ENCODE measurements at places on chromosomes 6 and 20.

DNA sequence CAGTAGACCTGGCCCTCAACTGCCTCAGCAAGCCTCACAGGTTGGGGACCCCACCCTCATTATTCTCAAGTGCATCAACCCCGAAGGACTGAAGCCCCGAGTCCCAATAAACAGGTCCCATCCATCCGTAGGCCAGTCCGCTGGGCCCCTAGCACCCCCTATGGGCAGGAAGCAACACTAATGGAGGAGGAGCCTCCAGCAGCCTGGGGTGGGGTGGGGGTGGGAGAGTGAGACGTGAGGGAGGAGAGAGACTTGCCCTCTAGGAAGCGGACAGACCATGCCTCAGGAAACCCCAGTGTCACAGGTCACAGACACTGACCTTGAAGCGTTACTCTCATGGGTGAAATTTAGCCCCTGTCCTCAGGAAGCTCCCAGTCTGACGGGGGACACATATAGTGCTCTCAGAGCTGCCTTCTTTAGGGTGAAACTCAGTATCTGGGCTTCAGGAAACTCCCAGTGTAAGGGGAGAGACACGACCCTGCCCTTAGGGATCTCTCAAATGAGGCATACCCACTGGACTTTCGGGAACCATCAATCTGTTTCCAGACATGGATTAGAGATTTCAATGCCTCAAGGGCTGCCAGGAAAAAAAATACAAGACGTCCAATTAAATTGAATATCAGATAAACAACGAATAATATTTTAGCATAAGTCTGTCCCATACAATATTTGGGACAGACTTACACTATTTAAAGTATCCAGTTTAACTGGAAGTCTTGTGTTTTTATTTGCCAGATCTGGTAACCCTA is 125.8 kb downstream of the MRPL14 start:
- peak; percentile 52 for DNase-seq

GRCh38 chr20:16771213-16771612 is 23.1 kb downstream of the OTOR start:
- no peak for DNase-seq

DNA sequence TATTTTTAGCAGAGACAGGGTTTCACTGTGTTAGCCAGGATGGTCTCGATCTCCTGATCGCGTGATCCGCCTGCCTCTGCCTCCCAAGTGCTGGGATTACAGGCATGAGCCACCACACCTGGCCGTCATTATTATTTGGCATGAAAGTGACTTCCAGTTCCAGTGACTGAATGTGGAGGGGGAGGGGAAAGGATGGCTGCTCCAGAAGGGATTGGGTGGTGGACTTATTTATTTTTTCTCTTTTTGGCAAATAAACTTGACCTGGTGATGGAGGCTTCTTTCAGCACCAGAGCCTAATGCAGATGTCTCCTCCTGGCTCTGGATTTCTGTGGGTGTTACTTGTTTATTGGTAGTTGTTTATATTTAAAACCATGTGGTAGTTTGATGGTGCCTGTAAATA is 16.9 kb upstream of the SLC22A23 start:
- DNase-seq: no peak

- DNase-seq: no peak
Observed at GRCh38 chr6:147142684-147143245, 61.5 kb upstream of the STXBP5 start.

DNA sequence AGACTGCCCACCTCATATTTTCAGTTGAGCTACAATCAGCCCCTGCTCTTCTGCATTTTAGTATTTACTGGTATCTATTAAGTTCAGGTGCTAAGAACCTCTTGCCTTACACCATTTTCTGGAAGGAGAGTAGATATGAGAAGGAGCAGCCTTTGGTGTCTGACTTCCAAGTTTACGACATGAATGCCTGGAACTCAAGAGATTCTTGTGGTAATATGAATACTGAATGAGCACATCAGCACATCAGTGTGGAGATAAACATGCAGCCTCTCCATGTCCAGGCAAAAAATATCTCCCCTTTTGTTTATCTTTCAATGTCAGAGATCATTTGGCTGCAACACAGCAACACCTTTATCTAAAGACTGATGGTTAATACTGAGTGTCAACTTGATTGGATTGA is 65.8 kb upstream of the THEMIS start:
- DNase-seq: no peak

DNA sequence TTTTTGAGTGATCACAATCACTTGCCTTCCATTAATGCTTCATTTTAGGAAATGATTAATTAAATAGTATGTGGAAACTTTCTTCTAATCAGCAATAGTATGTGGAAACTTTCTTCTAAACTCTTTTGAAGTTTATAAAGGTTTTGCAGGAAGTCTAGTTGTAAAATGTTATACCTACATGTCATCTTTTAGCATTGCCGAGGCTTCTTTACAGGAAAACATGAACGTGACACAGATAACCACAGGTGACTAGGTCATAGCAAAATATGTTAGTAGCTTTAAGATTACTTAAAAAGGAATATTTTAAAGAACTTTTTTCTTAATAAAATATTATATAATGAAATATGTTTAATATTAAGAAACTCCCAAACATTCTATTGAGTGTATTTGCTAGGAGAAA is 56.8 kb downstream of the SMAP1 start:
- DNase-seq: no peak

DNA sequence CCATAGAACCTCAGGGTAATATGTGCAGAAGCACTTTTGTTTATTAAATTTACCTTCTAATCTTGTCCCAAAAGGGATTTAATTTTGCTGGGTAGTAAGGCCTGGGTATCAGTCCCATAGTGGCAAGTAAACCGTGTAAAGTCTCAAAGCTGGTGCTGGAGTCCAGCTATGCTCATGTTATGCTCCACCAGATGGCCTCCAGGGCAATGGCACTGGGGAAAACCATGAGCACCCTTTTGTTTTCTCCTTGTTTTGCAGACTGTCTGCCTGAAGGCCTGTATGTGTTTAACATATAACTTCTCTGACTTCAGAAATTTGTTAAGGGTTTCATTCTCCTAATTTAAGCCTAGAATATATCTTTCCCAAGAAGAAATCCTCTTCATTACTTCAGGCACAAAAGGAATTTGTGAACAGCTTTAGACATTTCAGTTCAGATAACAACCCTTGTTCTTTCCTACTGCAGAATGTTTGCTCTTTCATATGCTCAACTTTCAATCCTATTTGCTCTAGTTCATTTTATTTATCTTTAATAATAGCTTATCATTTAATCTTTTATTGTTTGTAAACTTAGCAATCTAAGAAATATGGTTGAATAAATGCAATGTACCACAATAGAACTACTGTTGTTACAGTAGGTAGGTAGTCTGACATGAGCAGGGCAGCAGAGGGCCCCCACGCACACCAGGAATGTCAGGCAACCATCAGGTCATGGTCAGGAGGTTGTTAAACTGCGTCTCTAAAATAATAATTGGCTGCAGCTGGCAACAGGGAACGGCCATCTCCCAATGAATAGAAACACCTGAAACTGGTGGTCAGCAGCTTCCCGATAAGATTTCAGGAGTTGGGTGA is 162.8 kb downstream of the TENT5A start:
- DNase-seq: no peak

GRCh38 chr6:110101885-110102284 is 77.6 kb downstream of the WASF1 start:
- DNase-seq: peak; percentile 10

- DNase-seq: no peak
Observed at GRCh38 chr6:129475477-129476247, 234.3 kb downstream of the ARHGAP18 start.

DNA sequence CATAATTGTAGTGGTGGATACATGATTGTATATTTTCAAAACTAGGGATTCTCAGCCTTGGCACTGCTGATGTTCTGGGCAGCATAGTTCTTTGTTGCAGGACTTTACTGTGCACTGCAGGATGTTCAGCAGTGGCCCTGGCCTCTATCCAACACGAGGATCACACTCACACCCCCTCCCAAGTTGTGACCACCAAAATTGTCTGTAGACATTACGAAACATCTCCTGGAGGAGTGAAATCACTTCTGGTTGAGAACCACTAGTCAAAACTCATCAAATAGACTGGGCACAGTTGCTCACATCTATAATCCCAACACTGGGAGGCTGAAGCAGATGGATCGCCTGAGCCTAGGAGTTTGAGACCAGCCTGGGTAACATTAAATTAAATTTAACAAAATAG is 123.1 kb upstream of the CDYL start:
- no peak for DNase-seq

DNA sequence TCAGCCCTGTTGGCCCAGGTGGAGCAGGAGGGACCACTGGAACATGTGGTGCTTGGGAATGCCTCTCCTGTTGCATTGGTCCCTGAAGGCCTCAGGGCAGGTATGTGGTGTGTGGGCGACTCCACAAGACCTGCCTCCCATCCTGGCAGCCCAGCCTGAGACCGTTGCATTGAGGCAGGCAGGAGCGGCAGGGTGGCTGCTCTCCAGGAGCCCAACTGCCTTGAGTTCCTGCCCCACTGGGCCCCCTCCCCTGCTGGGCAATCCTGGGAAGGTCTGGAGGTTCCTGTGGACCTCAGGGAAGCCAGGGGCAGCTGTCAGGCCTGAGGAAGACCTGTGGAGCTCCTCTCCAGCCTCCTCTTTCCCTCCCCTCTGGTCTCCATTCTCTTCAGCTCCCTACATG is 19.8 kb downstream of the MAVS start:
- no peak for DNase-seq

- no peak for DNase-seq
Observed at GRCh38 chr6:101230866-101231265, 162.6 kb upstream of the GRIK2 start.

- no peak for DNase-seq
Observed at GRCh38 chr6:56073761-56074160, 173.6 kb downstream of the COL21A1 start.

DNA sequence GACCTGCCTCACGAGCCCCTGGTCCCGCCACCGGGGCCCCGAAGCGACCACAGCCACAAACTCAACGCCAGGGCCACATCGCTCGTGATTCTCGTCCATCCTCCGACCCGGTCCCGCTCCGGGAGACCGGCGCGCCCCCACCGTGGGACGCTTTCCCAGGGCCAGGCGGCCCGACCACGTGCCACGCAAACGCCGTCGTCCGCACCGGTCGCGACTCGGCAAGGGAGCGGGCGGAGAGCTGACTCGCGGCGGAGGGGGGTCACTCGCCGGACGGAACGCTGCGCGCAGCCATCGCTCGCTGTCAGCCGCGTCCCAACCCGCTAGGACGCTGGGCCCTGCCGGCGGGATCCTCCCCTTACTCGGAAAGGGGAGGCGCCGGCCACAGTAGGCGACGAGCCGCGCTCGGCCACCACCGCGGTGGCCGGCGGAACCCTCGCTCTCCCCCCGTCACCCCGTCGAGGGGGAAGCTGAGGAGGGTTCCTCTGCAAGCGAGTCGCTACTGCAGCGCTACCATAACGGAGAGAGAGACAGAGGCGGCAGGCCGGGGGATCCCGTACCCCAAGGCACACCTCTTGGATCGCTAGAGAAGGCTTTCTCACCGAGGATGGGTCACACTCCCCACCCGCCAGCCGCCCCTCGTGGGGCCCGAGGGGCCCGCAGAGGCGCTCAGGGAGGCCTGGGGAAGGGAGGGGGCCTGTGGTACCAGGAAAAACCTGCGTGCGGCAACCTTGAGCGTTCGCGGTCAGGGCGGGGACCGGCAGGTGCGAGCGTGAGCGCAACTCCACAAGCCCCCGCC is 511.8 kb upstream of the ZNF337 start:
- DNase-seq: no peak

DNA sequence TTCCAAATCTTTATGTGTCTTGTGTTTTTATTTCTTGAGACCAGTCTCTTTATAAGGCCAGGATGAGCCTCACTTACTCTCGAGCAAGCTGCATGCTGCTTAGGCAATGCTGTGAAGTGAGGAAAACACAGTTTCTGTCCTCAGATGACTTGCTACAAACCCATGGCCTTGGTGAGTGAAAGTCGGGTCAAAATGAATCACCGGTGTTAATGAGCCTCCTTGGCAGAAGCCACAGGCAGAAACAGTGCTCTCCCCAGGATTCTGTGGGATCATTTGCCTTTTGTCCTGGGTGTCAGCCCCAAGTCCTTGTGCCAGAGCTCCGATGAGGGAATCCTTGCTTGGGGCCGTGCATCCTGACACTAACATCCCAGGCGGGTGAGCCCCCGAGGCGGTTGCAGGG is 482.5 kb downstream of the QKI start:
- no peak for DNase-seq

GRCh38 chr6:100593522-100593921 is 128.8 kb upstream of the SIM1 start:
- DNase-seq: no peak

DNA sequence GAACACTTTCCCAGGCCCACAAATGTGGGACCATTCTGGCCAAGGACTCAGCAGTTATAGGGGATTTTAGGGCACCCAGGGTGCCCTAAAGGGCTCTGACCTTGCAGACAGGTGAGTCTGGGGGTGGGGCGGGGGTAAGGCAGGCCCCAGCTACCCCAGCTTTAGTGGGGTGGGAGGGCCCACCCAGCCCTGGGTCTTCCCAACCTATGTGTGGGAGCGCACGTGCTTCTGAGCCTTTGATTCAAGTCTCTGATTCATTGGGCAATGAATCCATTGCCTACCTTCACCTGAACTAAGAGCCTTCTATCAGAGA is 958 bp downstream of the SERPINB1 start:
- DNase-seq: no peak

GRCh38 chr6:109820706-109821350 is 129.7 kb downstream of the FIG4 start:
- DNase-seq: no peak

GRCh38 chr20:3560578-3560977 is 89.8 kb downstream of the ATRN start:
- DNase-seq: no peak

- no peak for DNase-seq
Observed at GRCh38 chr6:125904871-125905270, 51.7 kb upstream of the HINT3 start.
